ENCODE measurements at places on chromosomes 7 and 10.

DNA sequence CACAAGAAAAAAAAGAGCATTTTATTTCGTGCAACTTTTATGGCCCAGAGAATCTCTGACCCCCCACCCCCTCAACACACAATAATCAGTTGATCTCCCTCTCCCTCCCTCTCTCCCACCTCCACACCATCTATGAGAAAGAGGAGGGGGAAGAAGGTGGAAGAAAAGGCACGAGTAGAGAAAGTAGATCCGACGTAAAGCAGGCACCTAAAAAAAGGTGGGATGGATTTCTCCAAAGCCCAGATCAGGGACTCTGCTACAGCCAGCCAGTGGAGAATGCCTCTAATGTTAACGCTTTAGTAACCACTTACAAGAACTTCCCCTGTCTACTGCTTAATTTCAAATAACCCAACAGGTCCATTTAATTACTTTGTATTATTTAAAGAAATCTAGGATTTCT lies 24.4 kb downstream of the KMT2C start:
- DNase-seq: no peak

GRCh38 chr7:97342512-97342911 lies 225.0 kb downstream of the SDHAF3 start:
- no peak for DNase-seq

DNA sequence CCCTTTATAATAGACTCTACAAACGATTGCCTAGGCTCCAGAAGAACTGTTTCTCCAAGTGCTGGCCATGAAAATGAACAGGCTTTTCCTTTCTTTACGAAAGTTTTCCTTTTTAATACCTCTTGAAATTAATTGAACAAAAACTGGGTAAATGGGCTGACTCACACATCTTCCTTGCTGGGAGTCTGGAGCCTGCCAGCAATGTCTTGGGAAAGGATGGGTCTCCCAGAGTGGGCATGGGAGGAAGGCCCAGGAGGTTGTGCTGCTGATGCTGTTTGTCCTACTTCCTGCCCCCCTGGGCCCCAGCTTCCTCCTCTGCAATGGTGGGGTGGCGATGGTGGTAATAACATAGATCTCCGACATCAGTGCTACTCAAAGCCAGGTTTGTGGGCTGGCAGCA lies 174.1 kb downstream of the RPS24 start:
- DNase-seq: no peak

DNA sequence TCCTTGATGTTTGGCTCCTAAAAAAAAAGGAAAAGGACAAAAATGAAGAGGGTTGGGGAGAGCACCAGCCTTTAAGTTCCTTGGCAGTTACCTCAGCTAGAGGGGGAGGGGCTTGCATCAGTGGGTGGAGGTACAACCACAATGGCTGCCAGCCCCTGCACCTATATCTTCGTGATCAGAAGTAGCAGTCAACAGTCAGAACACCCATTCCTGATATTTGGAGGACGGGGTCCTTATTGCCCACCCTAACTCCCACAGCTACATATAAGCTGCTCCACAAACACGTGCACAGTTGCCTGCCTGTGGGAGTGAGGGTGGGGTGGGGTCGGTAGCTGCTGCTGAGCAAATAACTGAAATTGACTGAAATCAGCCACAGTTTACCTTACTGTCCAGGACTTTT lies 26.2 kb downstream of the C1GALT1 start:
- DNase-seq: no peak

GRCh38 chr10:100811752-100812750 lies 66.7 kb downstream of the PAX2 start:
- no peak for DNase-seq

GRCh38 chr7:20407585-20408466 lies 77.1 kb downstream of the ITGB8 start:
- DNase-seq: no peak

GRCh38 chr10:108911814-108912541 lies 1011.3 kb downstream of the XPNPEP1 start:
- DNase-seq: no peak

DNA sequence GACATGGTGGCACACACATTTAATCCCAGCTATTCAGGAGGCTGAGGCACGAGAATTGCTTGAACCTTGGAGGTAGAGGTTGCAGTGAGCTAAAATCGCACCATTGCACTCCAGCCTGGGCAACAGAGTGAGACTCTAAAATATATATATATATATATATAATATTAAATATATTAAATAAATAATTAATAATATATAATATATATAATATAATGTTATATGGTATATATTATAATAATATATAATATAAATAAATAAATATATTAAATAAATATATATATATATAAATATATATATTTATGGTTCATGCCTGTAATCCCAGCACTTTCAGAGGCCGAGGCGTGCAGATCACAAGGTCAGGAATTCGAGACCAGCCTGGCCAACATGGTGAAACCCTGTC lies 33.9 kb upstream of the PBLD start:
- DNase-seq: no peak

- no peak for DNase-seq
These were observed 488 bp downstream of the ABCF2 start for GRCh38 chr7:151226560-151226874.

GRCh38 chr10:121379013-121379412 lies 219.2 kb downstream of the FGFR2 start:
- DNase-seq: no peak

DNA sequence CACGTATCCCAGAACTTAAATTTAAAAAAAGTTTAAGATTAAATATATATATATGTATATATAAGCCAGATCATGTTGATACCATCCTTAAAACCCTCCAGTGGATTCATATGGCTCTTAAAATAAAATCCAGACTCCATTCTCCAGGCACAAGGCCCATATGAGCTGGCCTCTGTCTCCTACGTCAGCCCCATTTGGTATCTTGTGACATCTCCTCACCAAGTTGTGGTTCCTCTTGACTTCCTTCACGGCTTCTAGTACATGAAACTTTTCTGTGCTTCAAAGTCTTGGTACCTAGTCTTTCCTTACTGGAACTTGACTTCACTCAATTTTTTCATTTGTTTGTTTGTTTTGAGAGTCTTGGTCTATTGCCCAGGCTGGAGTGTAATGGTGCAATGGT lies 61.3 kb downstream of the PRLHR start:
- no peak for DNase-seq
